ENCODE measurements at places on chromosomes 3 and 15.

- no peak for DNase-seq
These were observed 139.0 kb upstream of the CGNL1 start for GRCh38 chr15:57237301-57237642.

DNA sequence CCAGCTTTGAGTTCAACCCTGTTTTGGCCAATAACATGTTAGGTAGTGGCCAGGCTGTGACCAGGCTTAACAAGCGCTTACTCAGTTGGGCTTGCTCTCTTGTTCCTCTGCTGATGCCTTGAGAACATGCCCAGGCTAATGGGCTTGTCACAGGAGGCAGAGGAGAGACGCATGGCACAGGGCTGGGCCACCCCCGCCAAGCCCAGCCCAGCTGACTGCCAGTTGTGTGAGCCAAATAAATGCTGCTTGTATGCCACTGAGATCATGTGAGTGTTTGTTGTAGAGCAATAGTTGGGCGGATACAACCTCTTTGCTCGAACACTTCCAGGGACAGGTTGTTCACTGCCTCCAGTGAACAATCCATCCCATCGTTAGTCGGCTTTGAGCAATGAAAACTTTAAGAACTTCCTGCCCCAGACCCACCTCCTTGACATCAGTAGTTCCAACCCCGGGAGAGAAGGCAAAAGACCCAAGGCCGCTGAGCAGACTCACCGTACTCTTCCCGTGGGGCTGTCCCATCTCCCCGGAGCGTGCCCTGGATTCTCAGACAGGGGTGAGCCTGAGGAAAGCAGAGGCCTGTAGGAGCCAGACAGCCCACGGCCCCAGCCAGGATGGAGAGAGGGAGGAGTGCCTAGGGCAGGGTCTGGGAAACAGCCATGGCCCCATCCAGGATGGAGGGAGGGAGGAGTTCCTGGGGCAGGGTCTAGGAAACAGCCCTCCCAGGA, 4.1 kb downstream of the PLA2G4F start:
- no peak for DNase-seq

- no peak for DNase-seq
These were observed 20.9 kb downstream of the KAT2B start for GRCh38 chr3:20060974-20061685.

DNA sequence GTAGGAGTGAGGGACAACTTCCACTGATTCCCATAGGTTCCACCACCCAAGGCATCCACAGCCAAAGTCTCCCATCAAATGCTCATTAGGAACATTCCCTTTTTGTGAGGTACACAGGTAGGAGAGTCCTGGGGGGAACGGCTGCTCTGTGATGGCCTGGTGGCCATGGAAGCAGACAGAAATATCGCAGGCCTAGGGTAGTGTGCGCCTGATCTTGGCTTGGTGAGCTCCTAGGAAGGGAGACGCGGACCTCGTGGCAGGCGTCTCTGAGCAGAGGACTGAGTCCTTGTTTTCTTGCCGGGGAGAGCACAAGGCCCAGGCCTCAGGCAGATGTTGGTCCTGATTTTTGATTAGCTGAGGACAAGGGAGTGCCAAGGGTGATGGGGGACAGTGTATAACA, 99.5 kb downstream of the SNRPN start:
- no peak for DNase-seq

GRCh38 chr3:137469263-137469662, 294.9 kb upstream of the SOX14 start:
- DNase-seq = no peak

GRCh38 chr3:179038216-179038898, 33.3 kb downstream of the ZMAT3 start:
- DNase-seq = no peak

GRCh38 chr15:53549697-53550305, 209.7 kb downstream of the WDR72 start:
- DNase-seq = no peak

DNA sequence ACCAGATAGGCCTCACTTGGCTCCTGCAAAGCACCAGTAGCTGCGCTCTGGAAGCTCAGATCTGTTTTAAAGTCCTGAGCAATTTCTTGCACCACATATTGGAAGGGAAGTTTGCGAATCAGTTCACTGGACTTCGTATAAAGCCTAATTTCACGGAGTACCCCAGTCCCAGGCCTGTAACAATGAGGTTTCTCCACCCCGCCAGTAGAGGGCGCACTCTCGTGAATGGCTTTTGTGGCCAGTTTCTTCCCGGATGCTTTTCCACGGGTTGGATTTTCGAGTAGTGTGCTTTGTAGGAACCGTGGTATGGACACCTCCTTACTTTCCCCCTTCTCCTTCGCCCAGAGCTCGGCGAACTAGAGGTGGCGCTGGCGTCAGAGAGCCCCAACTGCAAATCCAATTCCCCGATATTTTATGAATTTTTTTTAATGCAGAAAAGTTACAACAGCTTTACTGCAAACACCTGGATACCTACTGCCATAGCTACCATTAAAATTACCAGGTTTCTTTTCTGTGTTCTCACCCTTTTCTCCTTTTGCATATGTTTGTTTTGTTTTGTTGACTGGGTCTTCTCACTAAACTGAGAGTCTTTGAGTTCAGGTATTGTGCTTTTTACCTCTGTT, 13.3 kb downstream of the RARB start:
- DNase-seq = no peak

DNA sequence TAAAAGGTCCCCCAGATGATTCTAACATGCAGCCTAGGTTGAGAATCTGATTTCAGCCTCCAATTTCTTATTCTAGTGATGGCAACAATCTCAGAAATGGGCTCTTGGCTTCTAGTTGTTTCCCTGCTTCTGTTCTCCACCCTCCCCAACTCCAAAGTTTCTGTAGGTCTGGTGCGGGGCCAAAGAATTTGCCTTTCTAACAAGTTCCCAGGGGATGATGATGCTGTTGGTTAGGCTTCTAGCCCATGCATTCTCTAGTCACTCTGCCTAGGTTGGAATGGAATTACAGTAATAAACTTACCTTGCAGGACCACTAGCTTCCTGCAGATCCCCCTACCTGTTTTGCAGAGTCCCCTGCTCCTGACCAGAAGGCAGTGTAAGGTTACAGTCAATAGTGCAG, 103.2 kb upstream of the PPP2R3A start:
- DNase-seq = no peak

GRCh38 chr3:8516047-8516661, 14.5 kb downstream of the LMCD1 start:
- no peak for DNase-seq

- no peak for DNase-seq
These were observed 81.5 kb downstream of the SMAD3 start for GRCh38 chr15:67146875-67147381.

- DNase-seq = no peak
These were observed 2.9 kb downstream of the IGDCC3 start for GRCh38 chr15:65374821-65375401.

DNA sequence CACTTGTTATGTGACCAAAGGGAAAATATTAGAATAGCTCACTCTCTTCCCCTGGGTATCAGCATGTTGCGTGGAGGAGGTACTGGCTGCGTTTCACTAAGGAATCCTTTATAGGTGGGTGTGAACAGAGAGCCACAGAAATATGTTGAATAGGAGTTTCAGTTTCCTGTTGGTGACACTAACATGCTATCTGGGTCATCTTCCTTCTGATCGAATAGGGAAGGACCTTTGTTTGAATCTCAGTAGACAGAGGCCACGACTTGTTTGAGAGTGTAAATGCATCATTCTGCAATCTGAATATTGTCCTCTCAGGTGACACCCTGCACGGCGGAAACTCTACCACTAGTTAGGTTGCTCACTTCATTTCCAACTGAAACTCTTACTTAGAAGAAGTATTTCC, 157.9 kb upstream of the SLC2A2 start:
- no peak for DNase-seq

- DNase-seq = no peak
These were observed 205.3 kb downstream of the ZBTB20 start for GRCh38 chr3:114941626-114942309.
